Cerebellar cortex (tissue), 1 donor: ENCODE measurements at places on chromosomes 3 and 15.

DNA sequence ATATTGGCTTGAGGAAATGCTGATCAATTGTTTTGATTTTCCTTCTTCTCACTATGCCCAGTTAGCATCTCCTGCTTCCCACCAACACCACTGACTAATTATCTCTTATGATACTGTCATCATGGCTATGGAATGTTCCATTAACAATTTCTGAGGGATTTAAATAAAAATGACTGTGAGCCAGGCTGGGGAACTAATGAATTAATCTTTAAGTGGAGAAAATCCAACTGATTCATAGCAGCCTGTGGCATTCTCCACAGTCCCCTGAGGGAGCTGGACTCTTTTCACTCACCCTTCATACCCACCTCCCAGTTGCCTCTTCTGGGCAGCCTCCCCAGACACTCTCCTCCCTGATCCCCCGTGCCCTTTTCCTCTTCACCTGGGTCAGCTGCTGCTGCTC, 353.6 kb downstream of the CLSTN2 start:
- no peak for DNase-seq

GRCh38 chr3:158808697-158809096, 6.8 kb downstream of the MFSD1 start:
- DNase-seq = no peak

GRCh38 chr3:156548902-156549301, 6.0 kb downstream of the SSR3 start:
- no peak for DNase-seq

DNA sequence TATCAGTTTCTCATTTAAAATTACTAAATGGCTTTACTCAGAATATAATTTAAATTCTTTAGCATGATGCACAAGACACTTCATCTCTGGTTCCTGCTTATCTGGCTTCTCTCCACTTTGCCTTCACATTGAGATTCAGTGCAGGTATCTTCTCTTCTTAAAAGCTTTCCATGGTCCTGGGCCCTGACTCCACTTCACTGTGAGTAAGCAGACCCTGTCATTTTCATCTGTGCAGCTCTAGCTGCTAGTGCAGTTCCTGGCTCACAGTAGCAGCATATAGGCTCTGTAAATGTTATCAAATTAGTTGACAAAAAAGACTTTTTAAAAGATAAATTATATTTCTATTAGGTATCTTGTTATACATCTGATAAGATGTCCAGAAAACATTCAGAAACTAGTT, 58.8 kb downstream of the BCHE start:
- DNase-seq = no peak

DNA sequence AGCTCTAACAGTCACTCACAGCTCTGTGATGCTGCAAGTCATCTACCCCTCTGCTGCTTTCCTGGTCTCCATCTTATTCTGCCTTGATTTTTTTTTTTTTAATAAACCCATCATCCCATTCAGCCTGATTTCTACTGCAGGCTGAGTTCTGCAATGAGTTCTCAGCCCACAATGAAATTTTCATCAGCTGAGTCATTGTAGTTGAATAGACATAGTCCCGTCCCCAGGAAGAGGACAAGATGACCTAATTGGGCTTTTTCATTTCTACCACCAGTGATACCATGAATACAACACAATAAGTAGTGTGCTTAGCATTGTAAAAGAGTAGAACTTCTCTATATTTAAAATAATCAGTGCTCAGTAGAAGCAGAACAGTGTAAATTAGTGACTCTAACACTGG, 59.3 kb downstream of the C3orf85 start:
- no peak for DNase-seq

DNA sequence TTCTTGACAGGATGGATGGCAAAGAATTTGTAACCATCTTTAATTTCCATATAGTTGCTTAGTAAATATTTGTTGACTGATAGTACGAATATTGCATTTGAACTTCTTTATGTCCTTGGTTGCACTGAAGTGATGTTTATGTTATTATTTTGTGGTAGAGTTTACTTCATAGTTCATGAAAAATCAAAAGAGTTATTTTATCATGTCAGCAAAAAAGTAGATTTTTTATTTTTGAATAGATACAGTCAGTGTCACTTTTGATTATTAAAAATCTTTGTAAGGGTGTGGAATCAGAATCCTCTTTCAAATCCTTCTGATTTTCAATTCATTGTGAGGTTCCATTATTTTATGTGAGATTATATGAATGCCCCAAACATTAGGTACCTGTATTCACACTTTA, 35.0 kb downstream of the FILIP1L start:
- DNase-seq = no peak

GRCh38 chr3:189457631-189458412, 173.4 kb upstream of the TP63 start:
- DNase-seq = no peak

- no peak for DNase-seq
These were observed 52.4 kb upstream of the NR2E3 start for GRCh38 chr15:71757741-71758530.

- DNase-seq = peak; percentile 76
These were observed 367.9 kb upstream of the PROK2 start for GRCh38 chr3:72152551-72153476.

DNA sequence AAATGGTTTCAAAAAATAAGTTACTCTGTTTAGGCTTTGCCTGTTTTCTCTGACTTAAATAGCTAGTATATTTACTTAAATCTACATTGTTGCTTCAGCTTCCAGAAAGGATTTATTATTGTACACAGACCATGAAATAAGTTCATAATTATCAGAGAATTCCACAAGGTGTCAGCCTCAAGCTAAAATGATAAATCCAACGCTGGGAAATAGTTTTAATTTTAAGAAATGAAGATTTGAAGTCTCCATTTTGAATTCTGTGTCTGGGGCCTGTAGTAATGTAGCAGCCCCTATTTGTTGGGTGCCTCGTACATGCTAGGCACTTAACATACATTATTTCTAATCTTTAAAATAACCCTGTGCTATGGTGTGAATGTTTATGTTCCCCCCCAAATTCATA, 92.6 kb upstream of the KCNMB2 start:
- DNase-seq = no peak
